Nucleus accumbens (tissue), 56 donors: ENCODE measurements at places on chromosomes 12 and 14.

- DNase-seq: no peak
These were observed 908.5 kb upstream of the FBXO33 start for GRCh38 chr14:40340708-40341107.

- DNase-seq: no peak
These were observed 57.6 kb upstream of the CNTN1 start for GRCh38 chr12:40634517-40635131.

- DNase-seq: no peak
These were observed 49.6 kb upstream of the PTCSC3 start for GRCh38 chr14:36226164-36226563.

DNA sequence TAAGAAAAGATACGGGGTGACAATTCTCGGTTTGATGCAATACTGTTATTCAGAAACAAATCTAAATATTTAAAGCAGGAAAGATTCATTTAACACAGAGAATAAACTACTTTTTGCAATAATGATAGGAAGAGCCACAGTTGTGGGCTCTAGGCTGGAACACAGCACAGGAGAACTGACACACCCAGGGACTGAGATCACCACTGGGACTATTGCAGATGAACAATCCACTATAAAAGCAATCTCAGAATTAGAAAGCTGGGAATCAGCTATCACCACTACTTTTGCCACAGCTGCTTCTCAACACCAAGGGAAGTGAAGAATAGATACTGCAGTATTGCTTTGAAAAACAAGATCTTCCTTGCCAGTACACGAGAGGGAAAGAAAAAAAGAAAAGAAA, 4.1 kb upstream of the PIK3C2G start:
- no peak for DNase-seq

DNA sequence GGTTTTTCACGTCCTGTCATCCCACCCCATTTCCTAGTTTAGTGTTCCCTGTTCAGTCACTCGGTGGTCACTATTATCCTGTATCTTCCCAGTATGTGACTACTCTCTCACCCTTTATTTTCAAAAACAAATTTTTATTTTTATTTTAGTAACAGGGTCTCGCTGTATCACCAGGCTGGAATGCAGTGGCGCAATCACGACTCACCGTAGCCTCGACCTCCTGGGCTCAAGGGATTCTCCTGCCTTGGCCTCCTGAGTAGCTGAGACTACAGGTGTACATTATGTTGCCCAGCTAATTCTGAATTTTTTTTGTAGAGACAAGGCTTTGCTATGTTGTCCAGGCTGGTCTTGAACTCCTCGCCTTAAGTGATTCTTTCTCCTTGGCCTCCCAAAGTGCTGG, 20.1 kb upstream of the PRICKLE1 start:
- DNase-seq: no peak

DNA sequence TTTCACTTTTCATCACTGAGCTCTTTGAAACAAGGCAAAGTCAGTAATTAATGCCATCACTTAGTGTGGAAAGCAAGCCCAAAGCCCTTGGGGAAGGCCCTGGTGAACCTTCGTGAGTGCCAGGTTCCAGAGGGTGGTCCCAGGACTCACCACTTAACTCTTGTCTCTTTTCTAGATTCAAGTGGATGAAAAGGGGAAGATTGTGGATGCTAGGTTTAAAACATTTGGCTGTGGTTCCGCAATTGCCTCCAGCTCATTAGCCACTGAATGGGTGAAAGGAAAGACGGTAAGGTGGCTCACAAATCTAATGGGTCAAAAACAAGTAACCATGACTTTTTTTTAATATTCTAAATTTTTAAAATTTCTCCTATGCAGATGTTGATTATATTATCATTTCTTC, 2.8 kb downstream of the ISCU start:
- no peak for DNase-seq

DNA sequence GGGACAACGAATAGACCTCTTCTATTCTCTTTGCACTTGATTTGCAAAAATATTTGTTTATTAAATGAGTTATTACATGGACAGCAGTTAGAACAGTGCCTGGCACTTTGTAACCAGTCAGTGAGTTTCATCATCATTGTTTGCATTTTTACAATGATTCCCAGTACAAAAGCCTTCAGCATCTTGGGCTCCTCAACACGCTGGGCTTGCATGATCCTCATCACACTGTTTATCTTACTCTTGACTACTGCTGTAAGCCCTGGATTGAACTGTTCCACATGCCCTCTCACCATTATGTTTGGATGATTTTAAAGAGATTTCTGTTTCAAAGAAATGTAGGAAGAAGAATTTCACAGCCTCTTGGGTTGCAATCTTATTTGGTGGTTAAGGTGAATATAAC, 204.3 kb downstream of the PELI2 start:
- DNase-seq: no peak

DNA sequence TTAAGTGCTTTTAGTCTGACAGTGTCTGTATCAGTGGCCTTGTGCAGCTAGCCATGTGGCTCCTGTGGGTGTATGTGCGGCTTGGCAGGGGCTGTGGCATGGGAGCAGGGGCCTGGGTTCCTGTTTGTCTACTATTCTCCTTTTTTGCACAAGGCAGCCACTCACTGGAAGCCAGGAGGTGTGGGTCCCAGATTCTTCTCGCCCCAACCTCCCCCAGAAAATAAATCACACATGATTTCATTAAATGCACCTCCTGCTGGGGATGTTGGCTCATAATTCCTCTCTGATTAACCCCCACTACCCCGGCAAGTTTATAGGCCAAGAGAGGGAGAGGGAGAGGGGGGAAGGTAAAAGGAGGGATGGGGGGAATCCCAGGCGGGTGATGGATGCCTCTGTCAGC, 17.6 kb downstream of the CALCOCO1 start:
- DNase-seq: no peak

- no peak for DNase-seq
These were observed 14.4 kb upstream of the POLR3B start for GRCh38 chr12:106343214-106343528.

- DNase-seq: peak; percentile 72
These were observed 15.6 kb downstream of the BAG5 start for GRCh38 chr14:103546652-103547454.

GRCh38 chr12:110661337-110661972, 27.5 kb downstream of the HVCN1 start:
- DNase-seq: no peak

DNA sequence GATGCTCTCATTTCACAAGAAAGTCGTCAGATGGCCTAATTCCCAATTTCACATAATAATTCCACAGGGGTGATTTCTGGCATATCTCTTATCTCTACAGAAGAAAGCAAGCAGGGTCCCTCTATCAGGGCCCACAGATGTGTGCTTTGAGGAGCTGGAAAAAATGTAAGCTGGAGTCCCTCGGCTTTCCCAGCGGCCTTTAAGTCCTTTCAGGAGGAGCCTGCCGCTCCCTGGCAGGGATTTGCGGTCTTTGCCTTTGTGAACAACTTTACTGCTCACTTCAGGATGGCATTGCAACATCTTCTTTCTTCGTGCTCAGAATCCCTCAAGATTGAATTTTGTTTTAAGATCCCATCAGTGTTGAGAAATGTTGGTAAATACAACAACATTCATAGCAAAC, 83.0 kb downstream of the FZD10 start:
- no peak for DNase-seq

DNA sequence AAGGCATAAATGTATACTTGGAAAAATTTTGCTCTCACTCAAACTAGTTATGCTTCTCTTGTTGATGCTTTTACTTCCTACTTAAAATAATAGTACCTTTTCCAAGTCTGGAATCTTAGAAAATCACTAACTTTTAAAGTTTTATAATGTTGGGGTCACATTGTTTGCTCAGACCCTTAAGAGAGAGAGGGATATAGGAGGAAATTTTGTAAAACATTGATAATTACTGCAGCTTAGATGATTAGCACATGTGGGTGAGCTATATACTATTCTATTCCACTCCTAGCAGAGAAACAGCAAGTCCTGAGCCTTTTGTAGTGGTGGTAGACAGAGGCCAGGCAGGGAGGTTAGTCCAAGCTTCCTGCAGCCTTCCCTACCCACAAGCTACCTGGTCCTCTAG, 13.4 kb downstream of the EID3 start:
- no peak for DNase-seq

- DNase-seq: no peak
These were observed 3.3 kb upstream of the IAPP start for GRCh38 chr12:21369141-21369980.

- no peak for DNase-seq
These were observed 4.5 kb downstream of the OR10AD1 start for GRCh38 chr12:48198672-48198971.

DNA sequence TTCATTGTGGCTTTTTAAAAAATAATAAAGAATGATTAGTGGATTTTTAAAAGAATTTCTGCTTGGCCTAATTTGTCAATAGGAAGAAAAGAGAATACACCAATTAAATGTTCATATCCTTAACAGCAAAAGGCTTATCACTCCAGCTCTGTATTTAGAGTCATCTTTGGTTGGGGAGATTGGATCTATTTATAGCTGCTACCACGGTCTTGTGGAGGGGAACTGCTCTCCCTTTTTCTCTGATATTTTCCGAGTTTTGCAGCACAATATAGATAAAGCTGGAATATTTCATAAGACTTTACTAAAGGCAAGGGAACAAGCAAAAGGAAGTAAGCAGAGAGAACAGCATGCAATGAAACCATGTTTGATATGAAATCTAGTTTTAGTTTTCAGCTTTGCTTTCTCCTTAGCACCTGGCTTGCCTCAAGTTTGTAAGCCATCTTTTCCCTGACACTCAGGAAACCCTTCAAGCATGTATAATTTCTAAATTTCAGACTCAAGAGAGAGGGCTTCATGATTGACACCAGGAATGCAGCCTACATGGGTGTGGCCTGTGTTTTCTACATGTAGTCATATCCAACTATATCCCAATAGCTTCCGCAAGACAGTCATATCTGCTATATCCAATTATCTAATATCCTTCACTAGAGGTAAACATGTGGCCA, 35.2 kb downstream of the BRMS1L start:
- DNase-seq: no peak

GRCh38 chr12:132154941-132155770, 10.9 kb downstream of the NOC4L start:
- no peak for DNase-seq

GRCh38 chr12:45124485-45125155, 73.7 kb upstream of the DBX2 start:
- DNase-seq: no peak
